ENCODE measurements at places on chromosomes 11 and 22.

- no peak for DNase-seq
These were observed 1335.0 kb downstream of the BRD1 start for GRCh38 chr22:48492366-48493320.

DNA sequence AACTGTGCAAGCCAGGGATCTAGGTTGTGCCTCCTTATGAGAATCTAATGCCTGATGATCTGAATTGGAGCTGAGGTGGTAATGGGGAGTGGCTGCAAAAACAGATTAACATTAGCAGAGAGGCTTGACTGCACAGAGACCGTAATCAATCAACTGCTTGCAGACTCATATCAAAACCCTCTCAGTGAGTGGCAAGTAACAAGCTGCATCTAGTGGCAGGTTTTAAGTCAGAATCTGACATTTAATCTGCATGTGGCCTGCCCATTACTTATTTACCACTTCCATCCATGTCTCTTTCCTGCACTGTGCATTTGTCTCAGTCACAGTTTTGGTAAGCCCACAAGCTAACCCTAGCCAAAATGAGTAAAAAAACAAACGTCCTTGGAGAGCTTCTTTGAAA lies 11.2 kb downstream of the C11orf58 start:
- DNase-seq, result no peak

GRCh38 chr22:31958625-31959239 lies 14.4 kb downstream of the YWHAH start:
- DNase-seq, result no peak

DNA sequence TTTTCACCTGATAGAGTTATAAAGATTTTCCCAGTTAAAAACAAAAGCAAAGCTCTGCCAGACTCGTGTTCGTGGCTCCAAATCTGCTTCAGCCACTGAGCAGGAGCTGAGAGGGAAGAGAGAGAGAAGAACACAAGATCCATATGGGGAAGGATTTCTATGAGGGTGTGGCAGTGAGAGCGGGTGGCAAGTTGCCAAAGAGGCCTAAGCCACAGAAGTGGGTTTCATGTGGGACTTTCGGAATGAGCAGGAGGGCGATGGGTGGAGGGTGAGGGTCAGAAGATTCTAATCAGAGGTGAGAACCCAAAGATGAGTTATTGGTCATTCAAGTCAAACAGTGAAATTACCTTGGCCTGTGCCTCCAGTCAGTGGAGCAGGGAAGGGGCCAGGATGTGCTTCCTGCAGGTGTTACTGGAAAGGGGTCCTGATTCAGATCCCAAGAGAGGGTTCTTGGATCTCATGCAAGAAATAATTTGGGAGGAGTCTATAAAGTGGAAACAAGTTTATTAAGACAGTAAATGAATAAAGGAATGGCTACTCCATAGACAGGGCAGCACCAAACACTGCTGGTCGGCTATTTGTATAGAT lies 40.5 kb upstream of the TOP3B start:
- no peak for DNase-seq

DNA sequence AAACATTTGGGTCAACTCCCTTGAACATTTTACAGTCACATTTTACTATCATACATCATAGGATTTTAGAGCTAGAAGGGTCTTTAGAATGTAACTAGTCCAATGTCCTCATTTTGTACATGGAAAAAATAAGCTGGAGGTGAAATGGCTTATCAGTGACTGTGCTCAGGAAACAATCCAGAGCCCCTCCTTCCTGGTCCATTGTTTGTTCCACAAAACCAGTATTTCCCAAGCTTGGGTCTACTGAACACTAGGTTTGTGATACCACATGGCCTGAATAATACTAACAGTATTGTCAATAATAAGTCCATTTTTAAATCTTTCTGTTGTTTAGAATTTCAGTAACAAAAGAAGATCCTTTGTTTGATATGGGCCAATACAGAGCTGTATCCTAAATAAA lies 27.1 kb downstream of the PDGFD start:
- DNase-seq, result no peak

GRCh38 chr11:65213322-65214211 lies 31.8 kb downstream of the CAPN1 start:
- no peak for DNase-seq

- no peak for DNase-seq
These were observed 856.6 kb downstream of the METTL15 start for GRCh38 chr11:28964811-28965210.

- no peak for DNase-seq
These were observed 41.0 kb downstream of the CEP57 start for GRCh38 chr11:95831198-95831883.

- DNase-seq, result no peak
These were observed 7.2 kb downstream of the APOL4 start for GRCh38 chr22:36194385-36194784.
